Progenitor cell of endocrine pancreas (in vitro differentiated cells): ENCODE measurements at places on chromosomes 11 and 22. TPM values are rescaled to one million over a fixed set of nuclear protein-coding genes. Genes with fewer than 3 reads are reported as not detected.

Gene TSPAN32
- 3.4 and 4.5 TPM in 2 replicates for total RNA-seq

Gene OR4A16
- total RNA-seq = not detected in 2 replicates

Gene OR52N4
- total RNA-seq = not detected in 2 replicates

Gene VSTM5
- 0.27 and 0.31 TPM in 2 replicates for total RNA-seq

Gene TTC9C
- 35.5 and 40.8 TPM in 2 replicates for total RNA-seq

Gene TP53AIP1
- total RNA-seq = 0.12 and 0.31 TPM in 2 replicates

Gene PIH1D2
- 4.9 and 6.2 TPM in 2 replicates for total RNA-seq

Gene RIMBP3B
- total RNA-seq = 0.65 and 1.3 TPM in 2 replicates

Gene PARVA
- total RNA-seq = 49.3 and 50.2 TPM in 2 replicates

Gene BIK
- 1.7 and 1.9 TPM in 2 replicates for total RNA-seq

GRCh38 chr11:986270-986951 lies 50.1 kb downstream of the MUC6 start:
- H3K4me3 ChIP-seq = no peak overlapping the region
- H3K4me1 ChIP-seq = no peaks in the 10 kb centered on the region
- H3K36me3 ChIP-seq = peaks cover 10% of the 10 kb centered on the region
- H3K27me3 ChIP-seq = no peaks in the 10 kb centered on the region
- DNase-seq = no peak

GRCh38 chr11:122656631-122657101 lies 1.1 kb downstream of the UBASH3B start:
- H3K36me3 ChIP-seq = no peaks in the 10 kb centered on the region
- DNase-seq = peak; percentile 22

GRCh38 chr22:23772649-23773473 lies at the start of gene MMP11:
Gene MMP11 (plus strand): TSS chr22:23772849. CDS start chr22:23772871, 22 bp downstream.
- peak; percentile 55 for DNase-seq
- no peaks in the 10 kb centered on the region for H3K36me3 ChIP-seq
- peaks cover 20% of the 10 kb centered on the region for H3K4me1 ChIP-seq
- H3K27me3 ChIP-seq = no peaks in the 10 kb centered on the region
- H3K4me3 ChIP-seq = peak within 1 kb of the TSS; percentile 77

GRCh38 chr11:10778217-10778970 lies 27.3 kb downstream of the CTR9 start:
- peaks cover 14% of the 10 kb centered on the region for H3K36me3 ChIP-seq
- no peak overlapping the region for H3K4me3 ChIP-seq
- DNase-seq = no peak
- no peaks in the 10 kb centered on the region for H3K27me3 ChIP-seq
- H3K4me1 ChIP-seq = no peaks in the 10 kb centered on the region
- H3K27ac ChIP-seq = no peak overlapping the region

GRCh38 chr11:111694851-111695250 lies 71.3 kb downstream of the PPP2R1B start:
- peak overlapping the region; percentile 18 for H3K4me3 ChIP-seq
- DNase-seq = no peak
- H3K27ac ChIP-seq = peak overlapping the region; percentile 84
- H3K4me1 ChIP-seq = peaks cover 55% of the 10 kb centered on the region
- H3K27me3 ChIP-seq = no peaks in the 10 kb centered on the region

DNA sequence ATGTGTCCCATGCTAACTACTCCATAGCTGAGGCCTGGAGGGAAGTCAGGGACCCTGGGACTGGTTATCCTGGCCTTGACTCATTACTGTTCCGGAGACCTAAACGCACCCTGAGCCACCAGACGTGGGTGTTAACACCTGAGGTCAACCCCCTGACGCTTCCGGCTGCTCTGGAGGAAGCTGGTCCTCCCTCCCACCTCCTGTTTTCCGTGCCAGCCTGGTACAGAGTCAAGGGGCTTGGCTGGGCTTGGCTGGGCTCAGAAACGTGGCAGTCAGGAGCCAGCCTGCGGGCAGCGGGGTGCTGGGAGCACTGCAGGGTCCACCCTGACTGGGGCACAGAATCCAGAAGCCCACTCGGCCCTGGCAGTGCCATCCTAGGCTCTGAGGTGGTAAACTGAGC lies 2.6 kb downstream of the TMPRSS4 start:
- H3K36me3 ChIP-seq = no peaks in the 10 kb centered on the region
- peaks cover 17% of the 10 kb centered on the region for H3K27me3 ChIP-seq
- H3K4me1 ChIP-seq = peaks cover 34% of the 10 kb centered on the region
- DNase-seq = no peak
- H3K27ac ChIP-seq = no peak overlapping the region

DNA sequence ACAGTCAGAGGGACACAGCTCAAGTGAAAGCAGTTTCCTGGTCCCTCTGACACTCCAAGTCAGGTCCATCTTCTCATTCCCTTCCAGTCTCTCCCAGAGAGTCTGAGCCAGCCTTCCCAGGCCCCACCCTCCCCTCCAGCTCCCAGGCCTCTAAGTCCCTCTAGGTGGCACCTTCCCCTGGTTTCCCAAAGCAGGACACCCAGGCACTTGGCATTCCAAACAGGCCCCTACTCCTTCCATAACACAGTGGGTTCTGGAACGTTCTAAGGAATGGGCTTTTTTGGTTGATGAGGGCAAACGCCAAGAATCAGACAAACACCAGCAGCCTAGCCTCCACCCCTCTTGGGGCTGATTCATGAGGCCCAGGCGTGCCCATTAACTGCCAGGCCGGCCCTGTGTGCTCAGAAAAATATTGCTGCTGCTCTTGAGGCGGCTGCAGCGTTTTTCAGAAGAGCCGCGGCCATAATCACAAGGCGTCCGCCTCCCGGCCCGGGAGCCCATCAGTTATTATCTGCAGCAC lies 418.7 kb downstream of the SOX6 start:
- no peak for DNase-seq
- H3K36me3 ChIP-seq = no peaks in the 10 kb centered on the region
- H3K4me1 ChIP-seq = no peaks in the 10 kb centered on the region

DNA sequence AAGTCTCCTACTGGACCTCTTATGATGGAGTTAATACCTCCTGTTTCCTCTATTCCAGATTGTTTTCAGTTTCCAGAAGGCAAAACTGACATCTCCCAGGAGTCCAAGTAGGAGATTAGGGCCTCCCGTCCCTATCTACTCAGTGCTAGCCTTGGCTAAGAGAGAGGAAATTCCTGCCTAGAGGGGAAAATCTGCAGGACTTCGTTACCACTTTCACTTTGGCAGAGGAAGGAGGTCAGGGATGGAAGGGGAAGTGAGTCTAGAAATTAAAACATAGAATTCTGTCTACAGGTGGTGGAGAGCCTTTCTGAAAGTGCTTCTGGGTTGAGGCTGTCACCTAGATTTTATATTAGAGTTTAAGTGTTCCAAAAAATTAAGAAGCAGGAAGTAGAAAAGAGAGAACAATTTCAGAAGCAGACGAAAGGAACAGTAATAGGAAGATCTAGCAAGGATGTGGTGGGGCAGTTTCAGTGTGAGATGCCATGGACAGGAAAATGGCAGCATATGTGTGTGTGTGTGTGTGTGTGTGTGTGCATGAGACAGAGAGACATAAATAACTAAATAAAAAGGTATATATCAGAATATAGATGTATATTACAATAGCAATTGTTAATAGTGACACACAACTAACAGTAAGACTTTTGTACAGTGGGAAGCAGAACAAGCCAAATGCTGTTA lies 2.4 kb upstream of the TRIM68 start:
- H3K4me1 ChIP-seq = peaks cover 15% of the 10 kb centered on the region
- peaks cover 17% of the 10 kb centered on the region for H3K27me3 ChIP-seq
- H3K4me3 ChIP-seq = no peak overlapping the region
- no peak overlapping the region for H3K27ac ChIP-seq
- no peaks in the 10 kb centered on the region for H3K36me3 ChIP-seq

- DNase-seq = no peak
- H3K4me1 ChIP-seq = no peaks in the 10 kb centered on the region
- H3K36me3 ChIP-seq = no peaks in the 10 kb centered on the region
- H3K4me3 ChIP-seq = no peak overlapping the region
- no peaks in the 10 kb centered on the region for H3K27me3 ChIP-seq
- H3K27ac ChIP-seq = peak overlapping the region; percentile 48
Observed at GRCh38 chr11:73252577-73253191, 19.5 kb upstream of the P2RY6 start.

GRCh38 chr11:126049159-126049558 lies 13.5 kb downstream of the CDON start:
- no peak overlapping the region for H3K27ac ChIP-seq
- H3K36me3 ChIP-seq = peaks cover 2% of the 10 kb centered on the region
- no peak overlapping the region for H3K4me3 ChIP-seq
- DNase-seq = no peak

DNA sequence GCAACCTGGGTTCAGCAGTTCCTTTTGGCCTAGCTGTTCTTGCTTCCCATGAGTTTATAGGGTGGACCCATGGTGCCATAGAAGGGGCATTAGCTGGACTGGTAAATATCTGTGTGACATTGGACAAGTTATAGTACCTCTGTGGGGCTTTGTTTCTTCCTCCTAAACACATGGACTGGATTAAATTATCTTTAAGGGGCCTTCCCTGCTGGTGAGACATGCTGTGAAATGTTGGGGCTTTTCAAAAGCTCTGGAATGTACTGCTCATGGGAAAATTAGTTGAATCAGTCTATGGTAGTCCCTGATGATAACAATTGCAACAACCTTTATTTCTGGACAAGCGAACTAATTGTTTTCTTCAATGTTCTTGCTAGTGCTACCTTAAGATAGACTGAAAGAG lies 276.2 kb downstream of the BLID start:
- no peak overlapping the region for H3K27ac ChIP-seq
- H3K36me3 ChIP-seq = no peaks in the 10 kb centered on the region
- no peak overlapping the region for H3K4me3 ChIP-seq
- no peak for DNase-seq
- no peaks in the 10 kb centered on the region for H3K4me1 ChIP-seq
- H3K27me3 ChIP-seq = no peaks in the 10 kb centered on the region

DNA sequence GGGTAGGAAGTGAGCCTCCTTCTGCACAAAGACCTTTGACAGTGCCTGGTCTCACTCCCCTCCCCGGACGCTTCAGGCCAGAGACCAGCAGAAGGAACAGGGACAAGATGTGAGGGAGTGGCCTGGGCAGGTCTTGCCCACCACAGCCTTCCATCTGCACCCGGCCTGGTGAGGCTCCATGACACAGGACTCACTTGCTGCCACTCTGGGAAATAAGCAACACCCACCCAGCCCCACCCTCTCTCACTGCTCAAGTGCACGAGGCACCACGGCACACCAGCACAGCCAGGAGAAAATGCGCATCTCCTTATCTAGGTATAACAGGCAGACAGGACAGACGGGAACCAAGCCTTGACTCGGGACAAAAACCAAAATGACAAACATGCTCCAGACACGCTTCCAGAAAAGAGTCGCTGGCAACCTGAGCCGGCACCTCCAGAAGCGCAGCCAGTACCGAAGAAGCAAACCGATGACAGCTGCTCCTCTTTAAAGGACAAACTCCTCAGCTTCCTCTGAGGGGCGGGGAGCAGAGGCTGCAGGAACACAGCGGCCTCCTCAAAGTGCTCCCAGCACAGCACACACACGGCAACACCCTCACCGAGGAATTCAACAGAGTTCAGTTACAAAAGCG lies 41.7 kb downstream of the BRD1 start:
- DNase-seq = no peak
- H3K36me3 ChIP-seq = peaks cover 16% of the 10 kb centered on the region
- peak overlapping the region; percentile 49 for H3K27ac ChIP-seq
- H3K4me3 ChIP-seq = no peak overlapping the region

DNA sequence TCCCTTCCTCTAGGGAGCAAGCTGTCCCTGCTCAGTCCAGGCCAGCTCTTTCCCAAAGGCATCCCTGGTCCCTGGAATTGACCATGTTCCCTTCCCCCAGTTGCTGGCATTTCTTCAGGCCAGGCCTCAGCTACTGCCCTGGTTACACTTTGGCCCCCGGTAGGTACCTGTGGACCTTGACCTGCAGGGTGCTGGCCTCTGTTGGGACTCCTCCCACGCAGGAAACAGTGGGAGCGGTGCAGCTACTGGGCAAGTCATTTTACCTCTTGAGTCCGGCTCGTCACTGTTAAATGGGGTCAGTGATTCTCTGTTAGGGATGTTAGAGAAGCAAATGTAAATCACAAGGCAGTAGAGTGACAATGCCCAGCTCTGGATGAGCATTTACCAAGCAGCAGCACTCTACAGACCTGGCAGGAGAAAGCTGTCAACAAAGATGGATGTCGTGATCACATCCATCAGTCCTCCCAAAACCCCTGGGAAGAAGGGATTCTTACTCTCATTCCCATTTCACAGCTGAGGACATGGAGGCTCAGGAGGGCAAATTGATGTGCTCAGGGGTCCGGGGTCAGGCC lies 16.9 kb downstream of the MYO7A start:
- DNase-seq = no peak
- peaks cover 44% of the 10 kb centered on the region for H3K27me3 ChIP-seq
- no peaks in the 10 kb centered on the region for H3K36me3 ChIP-seq
